ELR (cell line): ENCODE measurements at places on chromosomes 7 and 10.

DNA sequence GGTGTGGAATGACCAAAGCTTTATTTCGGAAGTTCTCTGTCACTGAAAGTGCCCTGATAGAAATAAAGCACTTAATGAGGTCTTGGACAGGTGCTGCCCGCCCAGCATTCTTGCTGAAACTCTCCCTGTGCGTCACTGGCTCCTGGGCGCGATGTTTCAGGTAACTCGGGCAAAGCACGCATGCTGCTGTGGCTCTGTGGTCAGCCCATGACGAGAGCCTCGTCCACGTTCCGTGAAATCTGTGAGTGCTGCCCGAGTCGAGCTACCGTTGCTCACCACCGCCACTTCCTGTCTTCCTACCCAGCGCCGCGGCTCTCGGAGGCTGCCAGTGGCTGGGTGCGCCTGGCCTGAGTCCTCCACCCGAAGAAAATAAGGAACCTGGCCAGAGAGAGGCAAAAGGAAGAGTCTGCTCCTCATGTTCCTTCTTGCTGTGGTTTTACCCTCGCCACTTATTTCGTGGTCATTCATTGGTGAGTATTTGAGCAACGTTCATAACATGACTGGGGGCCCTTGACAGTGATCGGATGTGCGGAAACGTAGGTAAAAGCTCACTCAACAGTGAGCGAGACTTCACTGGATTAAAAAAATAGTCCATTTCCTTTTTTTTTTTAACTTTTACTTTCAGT lies 95.5 kb downstream of the MAP3K8 start:
- DNase-seq = no peak

DNA sequence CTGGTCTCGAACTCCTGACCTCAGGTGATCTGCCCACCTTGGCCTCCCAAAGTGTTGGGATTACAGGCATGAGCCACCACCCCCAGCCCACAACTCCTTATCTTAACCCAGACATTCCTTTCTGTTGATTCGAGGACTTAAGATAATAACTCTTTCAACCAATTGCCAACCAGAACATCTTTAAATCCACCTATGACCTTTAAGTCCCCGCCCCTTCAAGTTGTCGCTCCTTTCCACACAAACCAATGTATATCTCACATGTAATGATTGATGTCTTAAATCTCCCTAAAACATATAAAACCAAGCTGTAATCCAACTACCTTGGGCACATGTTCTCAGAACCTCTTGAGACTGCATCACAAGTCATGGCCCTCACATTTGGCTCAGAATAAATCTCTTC lies 7.8 kb upstream of the ANKRD2 start:
- DNase-seq = no peak

GRCh38 chr10:131646551-131647525 lies 254.0 kb upstream of the PPP2R2D start:
- DNase-seq = no peak

GRCh38 chr7:99740573-99741440 lies 5.8 kb upstream of the CYP3A7 start:
- peak; percentile 2 for DNase-seq

- DNase-seq = no peak
These were observed 139.9 kb downstream of the BUB3 start for GRCh38 chr10:123294109-123294508.

- DNase-seq = no peak
These were observed 20.6 kb downstream of the TMEM178B start for GRCh38 chr7:141094336-141095070.

DNA sequence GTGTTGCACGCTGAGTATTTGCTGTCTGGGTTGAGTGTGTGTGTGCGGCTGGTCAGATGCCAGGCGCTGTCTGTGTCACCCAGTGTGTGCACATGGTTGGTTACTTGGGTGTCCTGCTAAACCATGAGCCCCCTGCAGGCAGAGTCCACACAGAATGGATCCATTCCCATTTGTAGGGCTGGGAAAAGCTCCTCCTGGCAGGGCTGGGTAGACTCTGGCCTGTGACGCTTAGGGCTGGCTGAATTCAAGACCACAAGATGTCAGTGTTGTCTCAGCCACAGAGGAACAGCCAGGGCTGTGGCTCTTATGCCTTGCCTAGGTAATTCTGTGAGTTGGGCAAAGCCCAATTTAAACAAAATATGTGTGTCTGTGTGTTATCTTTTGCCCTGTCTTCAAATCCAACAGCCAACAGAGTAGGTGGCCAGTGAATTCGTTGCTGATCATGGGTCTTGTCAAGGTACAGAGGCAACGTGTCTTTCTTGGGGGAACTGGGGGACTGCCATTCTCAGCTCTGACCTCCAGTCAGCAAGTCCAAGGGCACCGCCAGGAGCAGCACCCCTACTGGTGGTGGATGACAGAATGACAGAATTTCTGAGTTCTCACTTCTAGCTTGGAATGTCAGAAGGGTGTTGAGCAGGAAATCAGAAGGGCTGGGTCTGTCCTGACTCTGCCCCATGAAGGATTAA lies 285.1 kb downstream of the CCSER2 start:
- peak; percentile 38 for DNase-seq
